Pulmonary artery endothelial cell (primary cell): ENCODE measurements at places on chromosomes 16 and 17. TPM values are rescaled to one million over a fixed set of nuclear protein-coding genes. Genes with fewer than 3 reads are reported as not detected.

MLKL gene
- 23.5 and 45.2 TPM in 2 replicates for total RNA-seq

MFAP4 gene
- total RNA-seq, result not detected in 2 replicates

SPN gene
- total RNA-seq, result not detected in 2 replicates

TPSD1 gene
- total RNA-seq, result not detected in 2 replicates

ASPA gene
- total RNA-seq, result not detected in 2 replicates

KLHL10 gene
- not detected in 2 replicates for total RNA-seq

PDILT gene
- total RNA-seq, result not detected in 2 replicates

KPNA2 gene
- total RNA-seq, result 130 and 244 TPM in 2 replicates

TBC1D26 gene
- not detected in 2 replicates for total RNA-seq

DNA sequence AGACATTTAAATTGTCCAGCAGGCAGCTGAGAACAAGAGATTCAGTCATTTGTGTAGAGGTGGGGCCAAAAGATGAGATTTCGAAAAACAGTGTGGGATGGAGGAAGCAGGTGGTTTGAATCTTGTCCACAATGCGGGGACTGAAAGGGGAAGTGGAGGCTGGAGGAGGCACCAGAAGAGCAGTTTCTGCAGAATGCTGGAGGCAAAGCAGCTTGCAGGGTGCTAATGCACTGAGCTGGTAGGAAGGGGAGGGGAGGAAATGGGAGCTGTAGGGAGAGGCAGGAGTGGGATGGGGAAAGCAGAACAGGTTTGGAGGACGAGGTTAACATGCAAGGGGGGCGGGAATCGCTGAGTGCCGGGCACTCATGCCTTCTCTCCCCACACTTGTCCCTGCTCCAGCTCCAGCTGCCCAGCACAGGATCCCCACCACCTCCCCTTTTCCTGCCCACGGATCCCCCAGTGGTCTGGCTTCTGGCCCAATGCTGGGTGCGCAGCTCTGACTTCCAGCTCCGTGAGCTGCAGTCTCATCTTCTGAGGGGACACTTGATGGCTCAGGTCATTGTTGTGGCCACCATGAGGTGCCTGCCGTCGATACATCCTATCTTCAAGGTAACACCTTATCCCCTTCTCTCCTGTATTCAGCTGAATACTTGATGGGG lies 9.4 kb downstream of the C17orf100 start:
- DNase-seq, result no peak

DNA sequence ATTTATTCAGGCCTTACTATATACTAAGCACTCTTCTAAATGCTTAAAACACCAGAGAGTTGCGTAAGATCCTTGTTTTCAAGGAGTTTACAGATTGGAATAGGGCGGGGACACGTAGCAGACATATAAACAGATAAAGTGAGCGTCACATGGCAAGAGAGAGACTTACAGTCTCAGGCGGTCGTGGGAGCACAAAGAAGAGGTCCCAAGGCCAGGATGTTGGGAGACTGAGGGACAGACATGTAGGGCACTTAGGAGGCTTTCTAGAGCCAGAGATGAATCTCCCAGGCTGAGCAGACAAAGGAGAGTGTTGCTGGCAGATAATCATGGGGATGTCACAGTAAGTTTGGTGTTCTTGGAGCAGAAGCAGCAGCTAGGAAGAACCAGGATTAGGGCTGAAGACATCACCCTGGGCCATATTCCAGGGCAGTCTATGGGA lies 119.1 kb upstream of the ANKFN1 start:
- DNase-seq, result no peak

DNA sequence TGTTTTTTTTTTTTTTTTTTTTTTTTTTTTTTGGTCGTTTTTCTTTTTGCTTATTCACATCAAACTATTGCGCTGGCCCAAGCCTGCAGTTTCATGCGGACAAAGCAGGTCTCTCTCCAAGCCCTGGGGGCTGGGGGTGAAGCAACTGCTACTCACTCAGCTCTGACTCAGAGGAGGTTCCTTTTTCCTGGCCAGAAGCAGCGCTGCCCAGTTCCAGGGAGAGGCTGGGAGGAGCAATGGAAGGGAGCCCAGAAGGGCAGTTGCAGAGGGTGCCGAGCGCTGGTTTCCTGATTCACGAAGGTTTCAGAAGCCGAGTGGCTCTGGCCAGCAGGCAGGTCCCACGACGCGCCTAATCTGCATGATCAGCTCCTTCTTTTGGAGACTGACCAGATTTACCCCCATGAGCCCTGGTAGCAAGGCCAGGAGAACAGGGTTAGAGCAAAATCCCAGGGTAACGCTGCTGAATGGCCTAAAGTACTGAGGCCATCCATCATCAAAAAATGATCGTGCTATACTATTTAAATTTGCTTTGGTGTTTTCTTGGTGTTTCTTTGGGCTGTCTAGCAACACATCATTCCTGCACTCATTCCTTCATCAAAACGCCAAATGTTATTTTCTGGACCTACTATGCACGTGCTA lies 144.7 kb upstream of the SOX9 start:
- no peak for DNase-seq

GRCh38 chr16:57483725-57484514 lies 2.4 kb downstream of the DOK4 start:
- DNase-seq, result no peak

DNA sequence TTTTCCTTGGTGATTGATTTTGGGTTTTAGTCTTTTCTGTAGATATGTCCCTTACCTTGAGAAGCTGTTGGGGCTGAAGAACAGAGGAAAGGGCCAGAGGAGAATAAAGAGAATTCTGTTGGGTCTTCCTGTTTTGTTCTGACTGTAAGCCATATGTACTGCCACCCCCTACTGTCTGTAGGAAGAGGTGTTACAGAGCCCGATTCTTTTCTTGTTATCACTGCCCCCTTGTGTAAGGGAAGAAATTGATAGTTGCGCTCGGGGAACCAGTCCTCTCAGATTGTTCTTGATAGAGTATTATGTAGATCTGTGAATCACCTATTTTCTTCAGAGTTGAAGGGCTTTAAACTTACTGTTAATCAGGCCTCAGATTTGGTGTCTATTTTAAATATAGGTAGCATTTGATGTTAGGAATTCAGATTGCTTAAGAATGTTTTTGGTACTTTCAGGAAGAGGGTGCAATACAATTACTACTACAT lies 2.4 kb downstream of the TANC2 start:
- peak; percentile 79 for DNase-seq

GRCh38 chr17:50687200-50688066 lies 20.3 kb downstream of the ANKRD40 start:
- DNase-seq, result no peak

- no peak for DNase-seq
Observed at GRCh38 chr17:9959377-9959981, 54.4 kb upstream of the RCVRN start.

DNA sequence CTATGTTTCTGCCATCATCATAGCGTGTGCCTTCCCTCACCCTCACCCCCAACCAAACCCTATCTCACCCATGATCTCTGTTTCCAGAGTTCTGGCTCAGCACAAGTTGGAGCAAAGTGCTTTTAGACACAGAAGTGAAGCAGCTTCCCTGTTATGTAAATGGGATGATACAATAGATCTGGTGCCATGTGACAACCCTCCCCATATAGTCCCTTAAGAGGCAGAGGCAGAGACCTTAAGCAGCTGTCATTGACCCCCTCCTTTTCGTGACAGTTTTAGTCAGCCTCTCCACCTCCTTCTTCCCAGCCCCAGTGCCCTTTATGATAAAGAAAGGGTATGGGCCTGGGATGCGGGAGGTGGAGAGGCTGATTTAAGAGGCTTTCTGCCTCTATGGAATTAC lies 40.3 kb upstream of the MED13 start:
- no peak for DNase-seq

GRCh38 chr17:14525551-14526455 lies 224.9 kb downstream of the HS3ST3B1 start:
- no peak for DNase-seq

DNA sequence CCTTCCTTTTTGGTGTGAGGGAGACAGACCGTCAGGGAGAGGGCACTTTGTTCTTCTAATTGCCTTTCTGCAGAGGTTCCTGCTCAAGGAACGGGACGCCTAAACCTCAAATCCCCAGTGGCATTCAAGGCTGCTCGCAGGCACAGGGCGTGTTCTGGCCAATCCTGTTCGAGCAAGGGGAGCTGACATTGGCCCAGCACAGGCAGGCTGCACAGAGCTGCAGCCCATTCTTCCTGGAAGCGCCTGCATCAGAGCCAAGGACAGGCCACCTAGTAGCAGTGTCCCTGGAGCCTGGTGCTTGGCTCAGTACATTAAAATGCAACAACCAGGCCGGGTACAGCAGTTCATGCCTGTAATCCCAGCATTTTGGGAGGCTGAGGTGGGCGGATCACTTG lies 72.2 kb upstream of the CREBBP start:
- DNase-seq, result no peak

- no peak for DNase-seq
Observed at GRCh38 chr17:65865715-65866425, 304.4 kb upstream of the AXIN2 start.

DNA sequence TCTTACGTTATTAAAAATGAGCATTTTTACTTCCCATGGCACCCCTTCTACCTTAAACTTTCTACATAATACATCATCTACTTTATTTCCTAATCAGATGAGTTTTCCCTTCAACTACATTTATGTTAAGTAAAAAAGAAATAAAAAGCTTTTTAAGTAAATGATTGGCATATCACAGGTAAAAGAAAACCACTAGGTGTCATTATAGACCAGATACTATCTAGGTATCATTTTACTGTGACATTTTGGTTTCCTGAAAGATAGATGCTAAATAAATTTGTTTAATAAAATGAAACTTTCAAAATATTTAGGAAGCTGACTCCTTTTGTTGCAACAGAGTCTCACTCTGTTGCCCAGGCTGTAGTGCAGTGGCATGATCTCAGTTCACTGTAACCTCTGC lies 3.8 kb upstream of the CMTM1 start:
- DNase-seq, result no peak

DNA sequence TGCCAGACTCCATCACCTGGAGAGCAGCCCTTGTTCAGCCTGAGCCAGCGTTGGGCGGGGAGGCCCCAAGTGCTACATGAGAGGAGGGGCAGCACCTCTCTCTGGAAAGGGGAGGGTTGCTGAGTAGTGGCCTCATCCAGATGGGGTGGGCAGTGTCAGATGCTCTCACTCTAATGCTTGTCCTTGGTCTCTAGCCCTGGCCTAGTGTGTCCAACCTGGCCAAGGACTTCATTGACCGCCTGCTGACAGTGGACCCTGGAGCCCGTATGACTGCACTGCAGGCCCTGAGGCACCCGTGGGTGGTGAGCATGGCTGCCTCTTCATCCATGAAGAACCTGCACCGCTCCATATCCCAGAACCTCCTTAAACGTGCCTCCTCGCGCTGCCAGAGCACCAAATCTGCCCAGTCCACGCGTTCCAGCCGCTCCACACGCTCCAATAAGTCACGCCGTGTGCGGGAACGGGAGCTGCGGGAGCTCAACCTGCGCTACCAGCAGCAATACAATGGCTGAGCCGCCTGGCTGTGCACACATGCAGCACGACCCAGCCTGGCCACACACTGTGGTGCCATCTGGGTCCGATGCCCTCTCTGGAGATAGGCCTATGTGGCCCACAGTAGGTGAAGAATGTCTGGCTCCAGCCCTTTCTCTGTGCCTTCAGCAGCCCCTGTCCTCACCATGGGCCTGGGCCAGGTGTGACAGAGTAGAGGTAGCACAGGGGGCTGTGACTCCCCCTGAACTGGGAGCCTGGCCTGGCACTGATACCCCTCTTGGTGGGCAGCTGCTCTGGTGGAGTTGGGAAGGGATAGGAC lies 4.3 kb downstream of the CTRL start:
- DNase-seq, result no peak

DNA sequence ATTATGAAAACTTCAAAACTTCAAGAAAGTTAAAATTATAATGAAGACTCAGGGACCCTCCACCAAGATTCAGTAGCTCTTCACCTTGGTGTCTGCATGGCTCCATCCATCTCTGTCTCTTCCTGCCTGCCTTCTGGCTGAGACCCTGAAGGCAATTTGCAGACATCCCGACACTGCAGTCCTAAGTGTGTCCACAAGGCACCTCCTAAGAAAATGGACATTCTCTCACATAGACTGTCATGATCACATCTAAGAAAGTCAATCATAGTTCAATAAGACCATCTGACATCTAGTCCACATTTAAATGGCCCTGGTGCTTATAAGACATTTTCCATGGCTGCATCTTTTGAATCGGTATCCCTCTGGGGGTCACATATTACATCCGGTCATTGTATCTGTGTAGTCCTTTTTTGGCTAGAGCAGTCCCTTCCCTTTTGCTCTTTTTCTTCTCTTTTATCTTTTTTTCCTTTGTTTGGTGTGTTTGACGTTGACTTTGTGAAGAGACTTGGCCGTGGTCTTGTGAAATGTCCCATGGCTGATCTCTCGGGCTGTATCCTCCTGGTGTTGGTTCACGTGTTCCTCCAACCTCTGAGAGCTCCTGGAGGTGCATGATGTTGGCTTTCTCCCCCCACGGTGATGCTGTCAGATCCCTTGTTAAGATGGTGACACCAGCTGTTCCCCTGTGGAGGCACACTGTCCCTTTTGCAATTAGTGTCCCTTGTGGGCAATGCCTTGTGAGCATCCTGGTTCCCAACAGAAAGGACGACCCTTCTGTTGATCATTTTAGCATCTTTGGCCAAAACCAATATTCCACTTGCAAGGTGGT lies 5.0 kb upstream of the TNFRSF13B start:
- DNase-seq, result no peak

GRCh38 chr16:9542165-9542755 lies 450.8 kb downstream of the HAPSTR1 start:
- DNase-seq, result no peak

- no peak for DNase-seq
Observed at GRCh38 chr17:17172001-17172939, 33.9 kb downstream of the PLD6 start.

- no peak for DNase-seq
Observed at GRCh38 chr16:1763521-1764511, 7.5 kb downstream of the NME3 start.

GRCh38 chr17:59155439-59156177 lies at the start of gene PRR11:
Gene PRR11, plus strand, starts transcription at chr17:59155746. Its CDS starts 14,007 bp downstream, at chr17:59169753.
- DNase-seq, result peak; percentile 100

- peak; percentile 80 for DNase-seq
Observed at GRCh38 chr16:27314161-27314723, 468 bp downstream of the IL4R start.

GRCh38 chr17:60164164-60164563 lies 14.4 kb downstream of the CA4 start:
- no peak for DNase-seq

- DNase-seq, result no peak
Observed at GRCh38 chr17:15414532-15415306, 52.7 kb downstream of the CDRT4 start.

DNA sequence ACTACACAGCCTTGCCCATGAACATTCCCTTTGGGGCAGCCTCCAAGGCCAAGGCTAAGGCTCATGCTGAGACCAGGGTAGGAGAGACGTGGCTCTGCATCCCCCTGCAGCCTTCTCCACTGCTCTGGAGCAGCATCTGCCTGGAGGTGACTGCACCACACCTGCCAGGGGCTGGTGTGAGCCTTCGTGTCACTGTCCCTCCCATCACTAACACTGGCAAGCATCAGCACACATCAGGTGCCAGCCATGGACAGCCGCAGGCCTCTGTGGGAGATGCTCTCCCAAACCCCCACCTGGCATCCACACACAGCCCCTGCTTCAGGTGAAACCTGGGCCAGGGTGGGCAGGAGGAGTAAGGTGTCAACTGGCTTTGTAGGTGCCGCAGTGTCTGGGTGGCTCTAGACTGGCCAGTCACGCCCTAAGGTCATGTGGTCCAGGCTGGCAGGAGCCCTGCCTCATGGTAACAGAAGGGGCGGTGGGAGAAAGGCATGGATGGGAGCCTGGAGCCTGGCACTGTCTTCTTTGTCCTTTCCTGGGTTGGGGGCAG lies 18.1 kb upstream of the MTSS2 start:
- no peak for DNase-seq
